Activated CD8-positive, alpha-beta memory T cell treated with anti-CD3 and anti-CD28 coated beads, Interleukin-2, amount 50 U/mL, for 4 hours (primary cell): ENCODE measurements at places on chromosomes 13 and 19.

- no peak for DNase-seq
These were observed 720 bp downstream of the FARP1 start for GRCh38 chr13:98143601-98144026.

DNA sequence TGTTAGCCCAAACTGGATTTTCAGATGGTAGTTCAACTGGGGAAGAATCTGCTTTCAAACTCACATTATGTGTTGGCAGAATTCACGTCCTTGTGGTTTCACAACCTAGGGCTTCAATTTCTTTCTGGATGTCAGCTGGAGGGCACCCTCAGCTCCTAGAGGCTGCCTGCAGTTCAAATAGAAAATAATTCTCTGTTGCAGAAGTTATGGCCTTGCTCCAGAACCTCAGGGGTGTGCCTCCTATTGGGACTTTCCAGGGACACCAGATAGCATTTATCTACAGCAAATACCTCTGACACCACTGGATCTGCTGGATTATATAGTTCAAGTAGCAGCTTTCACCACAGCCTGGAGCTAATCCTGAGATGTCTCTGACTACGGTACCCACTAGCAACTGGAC, 11.8 kb upstream of the RB1 start:
- no peak for DNase-seq

GRCh38 chr19:54391589-54392061, 23.6 kb upstream of the TTYH1 start:
- no peak for DNase-seq

- DNase-seq: no peak
These were observed 199.9 kb downstream of the DIAPH3 start for GRCh38 chr13:59963827-59964226.

DNA sequence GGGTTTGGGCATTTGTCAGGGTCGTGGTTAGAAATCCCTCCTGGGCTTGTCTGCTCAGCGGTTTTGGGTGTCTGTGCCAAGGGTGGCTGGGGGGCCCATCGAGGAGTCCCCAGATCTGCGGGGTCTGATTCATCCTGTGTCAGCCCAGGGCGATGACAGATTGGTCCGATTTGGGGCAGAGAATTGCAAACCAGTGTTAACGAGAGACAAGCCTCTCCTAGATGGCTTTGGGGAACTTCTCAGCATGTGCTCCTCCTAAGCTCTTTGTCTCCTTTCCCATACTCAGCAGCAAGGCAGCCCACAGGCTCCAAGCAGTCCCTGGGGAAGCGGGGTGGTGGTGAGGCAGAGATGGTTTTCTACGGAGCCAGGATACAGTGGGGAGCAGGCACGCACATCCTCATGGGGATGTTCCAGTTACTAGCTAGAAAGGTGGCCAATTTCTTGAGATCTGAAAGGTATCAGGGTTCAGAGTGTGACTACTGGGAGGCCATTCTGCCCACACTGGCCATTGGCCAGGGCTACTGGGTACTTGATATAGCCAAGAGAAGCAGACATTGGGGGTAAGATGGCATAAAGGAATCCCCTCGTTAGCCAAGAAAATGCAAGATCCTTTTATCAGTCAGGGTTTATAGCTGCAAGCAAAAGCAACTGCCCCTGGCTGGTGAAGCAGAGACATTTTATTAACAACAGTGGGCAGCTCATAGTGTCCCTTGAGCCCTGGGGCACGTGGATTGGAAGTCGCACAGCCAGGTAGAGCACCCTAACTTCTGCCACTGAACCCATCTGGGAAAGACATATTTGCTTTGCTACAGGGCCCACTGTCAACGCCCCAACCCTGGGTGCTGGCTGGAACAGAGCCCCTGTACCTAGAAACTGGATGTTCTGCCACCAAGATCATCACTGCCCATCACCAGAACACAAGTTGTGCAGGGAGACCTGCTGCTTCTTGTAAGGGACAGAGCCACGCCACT, 63.6 kb downstream of the RGCC start:
- DNase-seq: no peak

- DNase-seq: no peak
These were observed 2504.6 kb downstream of the PCDH9 start for GRCh38 chr13:64725492-64725891.

- DNase-seq: no peak
These were observed 12.0 kb downstream of the HMGB1 start for GRCh38 chr13:30453727-30454126.

GRCh38 chr19:51690454-51691073, 2.6 kb upstream of the SPACA6 start:
- DNase-seq: peak; percentile 60

DNA sequence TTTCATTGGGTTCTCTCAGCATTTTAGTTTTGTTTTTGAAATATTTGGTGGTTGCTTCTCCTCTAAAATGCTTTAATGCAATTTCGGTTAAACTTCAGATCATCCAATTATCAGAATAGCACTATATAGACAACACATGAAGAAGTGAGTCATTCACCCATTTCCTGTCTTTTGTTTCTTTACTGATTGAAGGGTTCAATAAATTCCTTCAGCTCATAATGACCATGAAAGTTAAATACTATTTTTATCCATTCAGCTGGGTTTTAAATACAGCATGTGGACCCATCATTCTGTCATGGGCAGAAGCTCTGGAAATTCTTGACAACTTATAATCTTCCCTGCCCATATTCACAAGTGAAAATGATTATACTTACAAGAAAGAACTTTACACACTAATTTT, 187.2 kb downstream of the ITGBL1 start:
- no peak for DNase-seq
